ENCODE measurements at places on chromosomes 16 and 17.

DNA sequence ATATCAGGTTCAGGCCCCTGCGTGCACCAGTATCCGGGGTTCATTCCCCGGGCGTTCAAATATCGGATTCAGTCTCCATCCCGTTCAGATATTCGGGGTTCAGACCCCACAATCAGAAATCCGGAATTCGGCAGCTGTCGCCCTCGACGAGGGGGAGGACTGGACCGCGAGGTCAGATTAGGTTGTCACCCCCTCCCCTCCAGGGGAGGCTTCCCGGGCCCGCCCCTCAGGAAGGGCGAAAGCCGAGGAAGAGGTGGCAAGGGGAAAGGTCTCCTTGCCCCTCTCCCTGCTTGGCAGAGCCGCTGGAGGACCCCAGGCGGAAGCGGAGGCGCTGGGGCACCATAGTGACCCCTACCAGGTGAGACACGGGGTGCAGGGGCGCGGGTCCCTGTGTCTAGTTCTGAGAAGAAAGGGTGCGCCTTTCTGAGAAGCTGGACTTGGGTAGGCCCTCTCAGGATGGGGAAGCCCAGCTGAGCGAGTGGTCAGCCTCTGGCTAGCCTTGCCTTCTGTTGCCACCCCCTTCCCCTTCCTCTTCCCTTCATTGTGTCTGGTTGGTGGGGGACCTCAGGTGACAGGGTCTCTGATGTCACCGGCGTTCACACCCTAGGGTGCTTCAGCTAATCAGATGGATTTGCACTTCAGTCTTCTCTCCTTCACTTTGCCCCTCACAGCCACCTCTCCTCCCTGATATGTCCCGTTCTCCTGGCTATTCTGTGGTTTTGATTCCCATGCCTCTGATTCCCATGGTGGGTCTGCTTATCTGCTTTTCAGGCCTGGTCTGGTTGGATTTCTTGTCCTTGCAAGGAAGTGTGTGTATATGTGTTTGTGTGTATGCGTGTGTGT lies 844 bp downstream of the TAOK2 start:
- DNase-seq = no peak

DNA sequence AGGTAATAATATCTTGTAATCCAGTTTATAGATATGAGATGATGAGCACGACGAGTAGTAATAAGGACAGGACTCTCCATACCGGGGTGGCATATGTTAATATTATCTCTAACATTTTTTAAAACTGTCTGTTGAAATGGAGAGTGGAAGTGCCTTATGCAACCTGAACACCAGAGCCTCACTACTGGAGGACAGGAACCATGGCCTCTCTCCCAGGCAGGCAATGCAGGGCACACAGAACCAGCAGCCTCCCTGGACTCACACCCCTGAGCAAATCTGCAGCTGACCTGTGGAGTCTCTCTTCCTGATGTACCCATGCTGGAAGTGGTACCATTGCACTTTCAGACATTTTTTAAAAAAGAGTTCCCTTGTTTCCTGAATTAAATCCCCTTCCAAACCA lies 55.2 kb upstream of the ERN1 start:
- no peak for DNase-seq

DNA sequence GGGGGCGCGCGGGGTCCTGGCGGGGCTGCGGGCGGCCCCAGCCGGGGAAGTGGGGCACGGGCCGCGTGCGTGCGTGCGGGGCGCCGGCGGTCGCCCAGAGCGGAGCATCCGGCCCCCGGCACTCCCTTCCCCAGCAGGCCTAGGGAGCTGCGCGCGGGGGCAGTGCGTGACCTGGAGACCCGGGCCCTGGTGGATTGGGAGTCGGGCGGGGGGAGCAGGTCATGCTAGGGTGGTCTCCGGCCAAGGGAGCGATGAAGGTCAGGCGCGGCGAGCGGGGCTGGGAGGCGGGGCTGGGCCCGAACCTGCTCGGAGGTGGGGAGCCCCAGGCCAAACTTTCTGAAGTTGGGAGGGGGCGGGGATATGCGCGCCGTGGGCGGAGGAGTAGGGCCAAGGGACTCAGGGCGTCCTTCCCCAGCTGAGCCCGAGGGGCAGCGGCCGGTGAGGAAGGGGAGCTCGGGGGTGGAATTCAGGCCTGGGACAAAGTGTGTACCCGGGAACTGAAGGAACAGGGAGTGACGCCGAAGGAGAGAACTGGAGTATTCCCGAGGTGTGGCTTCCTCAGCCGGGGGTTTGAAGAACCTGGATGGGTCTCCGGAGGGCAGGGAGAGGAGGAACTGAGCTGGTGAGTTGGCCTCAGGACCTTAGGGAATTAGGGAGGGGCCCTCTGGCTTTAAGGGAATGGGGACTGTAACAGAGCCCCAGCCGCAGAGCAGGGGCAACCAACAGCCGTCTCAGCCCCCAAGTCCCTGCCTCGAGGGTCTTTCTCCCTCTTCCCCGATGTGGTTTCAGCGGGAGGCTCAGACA lies 589 bp downstream of the XYLT2 start:
- peak; percentile 6 for DNase-seq

DNA sequence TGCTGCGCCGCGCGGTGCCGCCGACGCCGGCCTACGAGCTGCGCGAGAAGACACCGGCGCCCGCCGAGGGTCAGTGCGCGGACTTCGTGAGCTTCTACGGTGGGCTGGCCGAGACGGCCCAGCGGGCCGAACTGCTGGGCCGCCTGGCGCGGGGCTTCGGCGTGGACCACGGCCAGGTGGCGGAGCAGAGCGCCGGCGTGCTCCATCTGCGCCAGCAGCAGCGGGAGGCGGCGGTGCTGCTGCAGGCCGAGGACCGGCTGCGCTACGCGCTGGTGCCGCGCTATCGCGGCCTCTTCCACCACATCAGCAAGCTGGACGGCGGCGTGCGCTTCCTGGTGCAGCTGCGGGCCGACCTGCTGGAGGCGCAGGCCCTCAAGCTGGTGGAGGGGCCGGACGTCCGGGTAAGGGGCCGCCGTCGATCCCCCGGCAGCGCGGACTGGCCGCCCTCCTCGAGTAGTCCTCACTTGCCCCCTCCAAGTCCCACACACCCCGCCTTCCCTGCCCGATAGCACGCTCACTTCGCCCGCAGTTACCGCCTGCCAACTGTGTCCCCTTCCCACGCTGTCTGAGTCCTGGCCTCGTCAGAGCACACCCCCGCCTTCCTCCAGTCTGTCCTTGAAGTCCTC lies 470 bp downstream of the MLYCD start:
- DNase-seq = peak; percentile 7

GRCh38 chr17:3534881-3535252 lies 22.7 kb downstream of the TRPV3 start:
- no peak for DNase-seq

- no peak for DNase-seq
Measured at GRCh38 chr16:84366208-84366607, 2.1 kb upstream of the ATP2C2 start.

DNA sequence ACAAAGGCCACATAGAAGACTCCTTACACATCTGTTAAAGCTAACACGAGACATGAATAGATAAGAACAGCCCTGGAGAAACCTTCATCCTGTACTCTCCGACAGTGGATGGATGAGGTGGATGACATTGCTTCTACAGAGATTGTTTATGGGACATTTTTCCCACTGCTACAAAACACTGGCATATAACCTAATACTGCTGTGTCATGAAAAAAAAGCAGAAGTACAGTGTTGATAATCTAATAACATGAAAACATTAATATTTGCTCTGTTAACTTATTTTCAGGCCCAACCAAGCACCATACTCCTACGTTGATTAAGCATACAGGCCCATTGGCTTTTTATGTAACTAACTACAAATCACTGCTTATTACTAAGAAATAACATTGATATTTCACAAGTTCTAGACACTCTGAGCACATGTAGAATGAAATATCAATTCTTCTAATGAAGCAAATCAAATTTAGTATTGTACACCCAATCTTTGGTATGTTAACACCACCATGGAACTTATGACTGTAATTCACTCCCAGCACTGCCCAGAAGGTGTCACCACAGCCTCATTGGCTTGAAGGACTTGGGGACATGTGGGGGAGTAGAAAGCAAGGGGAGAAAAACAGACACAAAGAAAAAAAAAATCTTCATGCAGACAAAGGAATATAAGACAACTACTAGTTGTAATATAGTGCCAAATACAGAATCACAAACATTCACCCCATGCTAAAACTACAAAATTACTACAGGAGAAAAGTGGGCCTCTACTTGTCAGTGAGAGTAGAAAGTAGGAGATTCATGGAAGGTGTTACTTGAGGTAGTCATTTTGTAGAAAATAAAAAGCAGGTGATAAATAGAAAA lies 330.0 kb upstream of the PMFBP1 start:
- no peak for DNase-seq

DNA sequence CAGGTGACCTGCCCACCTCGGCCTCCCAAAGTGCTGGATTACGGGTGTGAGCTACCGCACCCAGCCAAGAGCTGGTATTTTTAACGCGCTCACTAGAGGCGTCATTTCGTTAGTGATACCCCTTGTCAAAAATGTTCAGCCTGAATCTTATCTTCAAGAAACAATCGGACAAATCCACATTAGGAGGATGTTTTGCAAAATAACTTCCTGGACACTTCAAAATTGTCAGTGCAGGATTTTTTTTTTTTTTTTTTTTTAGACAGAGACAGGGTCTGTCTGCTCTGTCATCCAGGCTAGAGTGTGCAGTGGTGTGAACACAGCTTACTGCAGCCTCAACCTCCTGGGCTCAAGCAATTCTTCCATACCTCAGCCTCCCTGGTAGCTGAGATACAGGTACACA lies 63.0 kb downstream of the RMI2 start:
- no peak for DNase-seq

DNA sequence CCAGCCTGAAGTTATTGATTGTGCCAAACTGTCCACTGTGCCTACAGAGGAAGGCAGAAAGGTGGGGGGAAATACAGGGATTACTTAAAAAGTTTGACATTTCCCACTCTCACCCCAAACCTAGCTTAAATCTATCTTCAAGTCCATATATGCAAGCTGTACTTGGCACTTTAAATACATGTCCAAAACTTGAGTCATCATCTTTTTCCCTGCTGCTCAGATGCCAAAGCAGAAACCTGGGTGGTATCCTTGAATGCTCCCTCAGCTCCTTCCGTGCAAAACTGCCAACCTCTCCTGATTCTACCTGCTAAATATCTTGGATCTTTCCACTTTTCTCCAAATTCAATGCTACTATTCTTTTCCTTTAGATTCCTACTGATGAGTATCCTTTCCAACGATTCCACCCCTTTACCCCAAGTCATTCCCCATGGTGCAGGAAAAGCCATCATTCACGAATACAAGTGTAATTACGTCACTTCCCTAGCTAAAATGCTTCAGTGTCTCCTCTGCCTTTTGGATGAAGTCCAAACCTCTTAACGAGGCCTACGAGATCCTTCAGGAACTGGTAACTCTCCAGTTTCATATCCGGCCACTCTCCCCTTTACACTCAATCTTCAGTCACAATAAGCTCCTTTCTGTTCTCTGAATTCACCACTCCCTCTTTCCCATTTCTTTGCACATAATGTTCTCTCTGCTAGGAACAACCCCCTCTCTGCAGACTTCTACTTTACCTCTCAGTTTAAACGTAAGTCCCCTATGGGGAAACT lies 9.3 kb downstream of the BECN1 start:
- no peak for DNase-seq

- no peak for DNase-seq
Measured at GRCh38 chr17:57011491-57012015, 33.6 kb downstream of the SCPEP1 start.
